GM13976 (cell line): ENCODE measurements at places on chromosomes 16 and 17.

GRCh38 chr16:9607515-9608230 is 516.2 kb downstream of the HAPSTR1 start:
- no peak for DNase-seq

DNA sequence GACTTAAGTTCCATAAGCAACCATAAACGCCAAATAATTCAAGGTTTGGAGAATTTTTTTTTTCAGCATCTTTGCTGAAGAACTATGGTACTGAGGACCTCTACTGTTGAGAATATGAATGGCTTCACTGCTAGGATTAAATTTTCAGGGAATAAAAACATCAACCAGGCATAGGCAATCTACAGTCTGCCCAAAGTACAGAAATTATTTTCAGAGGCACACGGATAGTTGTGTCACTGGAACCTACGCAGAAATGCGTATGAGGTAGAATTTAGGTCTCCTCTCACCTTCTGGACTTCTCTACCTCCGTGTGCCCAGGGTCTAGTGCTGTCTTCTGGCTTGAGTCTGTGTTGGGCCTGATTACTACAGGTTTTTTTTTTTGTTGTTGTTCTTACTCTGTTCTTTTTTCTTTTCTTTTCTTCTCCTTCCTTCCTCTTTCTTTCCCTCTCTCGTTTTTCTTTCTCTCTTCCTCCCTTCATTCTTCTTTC is 39.7 kb downstream of the NACA2 start:
- DNase-seq = peak; percentile 53

DNA sequence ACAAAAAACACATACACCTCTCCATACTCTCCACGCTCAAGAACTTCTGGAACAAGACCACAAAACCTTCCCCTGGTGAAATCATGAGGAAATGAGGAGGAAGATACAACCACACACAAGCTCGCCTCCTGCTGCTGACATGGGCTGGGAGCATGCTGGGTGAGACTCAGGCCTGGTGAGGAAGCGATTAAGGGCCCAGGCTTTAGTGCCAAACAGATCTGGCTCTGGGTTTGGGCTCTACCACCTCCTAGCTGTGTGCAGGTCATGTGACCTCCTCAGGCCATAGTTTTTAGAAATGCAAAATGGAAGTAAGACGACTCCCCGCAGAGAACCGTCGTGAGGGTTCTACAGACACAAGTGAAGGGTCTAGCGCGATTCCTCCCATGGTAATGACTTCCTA is 41.3 kb downstream of the VAC14 start:
- no peak for DNase-seq

- no peak for DNase-seq
These were observed 857.4 kb upstream of the GOT2 start for GRCh38 chr16:59591480-59591879.

DNA sequence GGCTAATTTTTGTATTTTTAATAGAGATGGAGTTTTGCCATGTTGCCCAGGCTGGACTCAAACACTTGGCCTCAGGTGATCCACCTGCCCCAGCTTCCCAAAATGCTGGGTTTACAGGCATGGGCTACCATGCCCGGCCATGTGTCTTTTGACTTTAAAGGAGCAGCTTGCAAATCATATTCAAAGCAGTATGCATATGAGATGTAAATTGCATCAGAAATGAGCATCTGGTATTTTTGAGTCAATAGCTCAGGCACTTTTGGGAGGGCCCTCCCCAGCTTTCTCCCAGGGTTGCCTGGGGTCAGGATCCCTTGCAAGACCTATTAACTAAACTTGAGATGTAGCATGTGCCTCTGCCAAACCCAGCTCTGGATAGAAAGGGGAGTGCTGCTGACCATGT is 21.5 kb downstream of the EPOP start:
- peak; percentile 19 for DNase-seq

GRCh38 chr17:39963829-39964228 is 1.0 kb downstream of the GSDMA start:
- DNase-seq = no peak

DNA sequence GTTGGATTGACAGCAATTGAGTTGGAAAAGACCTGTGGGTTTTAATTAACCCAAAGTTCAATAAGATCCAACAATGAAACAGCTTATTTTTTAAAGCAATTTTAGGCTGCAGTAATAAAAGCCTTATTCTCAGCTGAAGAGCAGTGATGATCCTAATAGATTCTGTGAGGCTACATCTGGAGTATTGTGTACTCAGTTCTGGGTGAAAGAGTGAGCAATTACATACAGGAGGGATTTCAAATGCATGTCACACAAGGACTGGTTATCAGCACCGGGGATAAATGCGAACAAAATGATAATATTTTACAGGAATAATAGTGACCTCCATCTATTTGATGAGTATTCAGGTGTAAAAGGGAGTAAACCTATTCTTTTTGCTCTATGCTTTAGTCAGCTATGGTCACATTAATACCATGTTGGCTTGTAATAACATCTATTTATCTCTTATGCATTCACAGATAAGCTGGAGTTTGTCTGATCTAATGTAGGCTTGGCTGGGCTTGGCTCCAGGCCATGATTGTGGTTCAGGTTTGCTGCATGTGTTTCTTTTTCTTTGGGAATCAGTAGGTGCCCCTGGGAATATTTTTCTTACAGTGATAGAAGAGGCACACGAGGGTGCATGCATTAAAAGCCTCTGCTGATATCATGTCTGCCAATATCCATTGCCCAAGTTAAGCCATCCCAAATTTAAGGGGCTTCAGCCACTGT is 22.2 kb upstream of the TOX3 start:
- DNase-seq = no peak

DNA sequence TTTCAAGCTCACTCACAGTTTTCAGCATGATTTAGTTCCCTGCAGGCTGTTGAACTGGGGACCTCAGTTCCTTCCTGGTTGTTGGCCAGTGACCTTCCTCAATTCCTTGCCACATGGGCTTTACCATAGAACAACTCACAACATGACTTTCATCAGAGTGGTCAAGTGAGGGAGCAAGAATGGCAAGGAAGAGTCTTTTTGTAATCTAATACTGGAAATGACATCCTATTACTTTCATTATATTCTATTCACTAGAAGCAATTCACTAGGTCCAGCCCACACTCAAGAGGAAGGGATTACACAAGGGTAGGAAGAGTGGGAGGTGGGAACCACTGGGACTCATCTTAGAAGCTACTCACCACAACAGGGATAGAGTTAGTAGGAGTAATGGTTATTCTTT is 57.6 kb downstream of the SYT17 start:
- DNase-seq = no peak

DNA sequence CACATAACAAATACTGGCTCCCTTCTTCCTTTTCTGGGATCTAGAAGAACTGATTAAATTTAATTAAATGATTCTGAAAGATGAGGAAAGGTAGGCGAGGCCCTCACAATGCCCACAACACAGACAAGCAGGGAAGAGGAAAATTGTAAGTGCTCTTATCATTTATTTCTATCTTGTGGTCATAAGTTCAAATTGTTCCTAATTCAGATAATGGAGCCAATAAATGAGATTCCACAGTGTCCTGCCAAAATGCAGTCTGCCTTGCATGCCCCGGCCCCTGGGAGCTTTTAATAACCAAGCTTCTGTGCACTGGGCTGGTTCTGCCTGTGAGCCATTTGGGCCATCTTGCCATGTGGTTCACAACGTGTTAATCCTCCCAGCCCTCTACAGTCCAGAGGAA is 97.0 kb downstream of the CMC2 start:
- no peak for DNase-seq

GRCh38 chr17:49990921-49991320 is 4.1 kb downstream of the DLX3 start:
- no peak for DNase-seq

DNA sequence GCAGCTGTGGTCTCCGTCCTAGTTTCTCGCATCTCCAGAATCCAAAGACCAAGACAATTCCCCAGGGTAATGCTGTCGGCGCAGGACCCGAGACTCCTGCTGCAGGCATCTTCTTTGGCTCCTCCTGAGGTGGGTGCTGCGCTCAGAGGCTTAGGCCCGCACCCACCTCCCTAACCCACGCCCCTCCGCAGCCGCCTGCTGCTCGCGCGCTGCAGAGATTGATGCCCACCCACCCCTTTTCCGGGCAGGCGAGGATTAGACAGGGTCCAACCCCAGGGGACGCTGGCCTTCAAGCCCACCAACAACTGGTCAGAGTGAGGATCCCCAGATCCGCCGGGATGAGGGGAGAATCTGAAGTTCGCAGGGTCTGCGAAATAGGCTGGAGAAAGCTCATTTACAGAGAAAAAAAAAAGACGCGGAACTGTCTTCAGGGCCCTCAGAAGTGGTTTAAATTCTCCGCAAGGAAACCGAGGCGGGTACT is 27.9 kb downstream of the SLFN11 start:
- DNase-seq = no peak

GRCh38 chr16:89738538-89739317 is 17.4 kb downstream of the ZNF276 start:
- DNase-seq = no peak

- no peak for DNase-seq
These were observed 8.1 kb upstream of the C1QL1 start for GRCh38 chr17:44976206-44976605.

GRCh38 chr17:22270381-22270780 is 578.1 kb downstream of the KCNJ18 start:
- no peak for DNase-seq
